M059J (cell line): ENCODE measurements at places on chromosomes 7 and 10. TPM values are rescaled to one million over a fixed set of nuclear protein-coding genes. Genes with fewer than 3 reads are reported as not detected.

OR2A7 gene
- 0.07 and 0.98 TPM in 2 replicates for total RNA-seq

GRID2IP gene
- total RNA-seq: 0.02 TPM in 1 of 2 replicates, not detected in the other

FEZF1 gene
- not detected in 2 replicates for total RNA-seq

MYL10 gene
- not detected in 2 replicates for total RNA-seq

CYP2E1 gene
- 0.42 TPM in 1 of 2 replicates, not detected in the other for total RNA-seq

NXPH1 gene
- total RNA-seq: not detected in 2 replicates

ACTR3C gene
- 0.07 TPM in 1 of 2 replicates, not detected in the other for total RNA-seq

PNLIPRP2 gene
- total RNA-seq: not detected in 2 replicates

MSS51 gene
- total RNA-seq: 0.10 TPM in 1 of 2 replicates, not detected in the other

FAM107B gene
- total RNA-seq: 15.0 and 18.4 TPM in 2 replicates

ADAM12 gene
- 43.4 and 76.1 TPM in 2 replicates for total RNA-seq

ZCCHC24 gene
- 9.8 and 18.2 TPM in 2 replicates for total RNA-seq

LRRTM3 gene
- not detected in 2 replicates for total RNA-seq

CLDN4 gene
- 0.62 and 1.1 TPM in 2 replicates for total RNA-seq

HOXA3 gene
- 0.86 and 8.6 TPM in 2 replicates for total RNA-seq

ADGRA1 gene
- not detected in 2 replicates for total RNA-seq

FRMD4A gene
- 4.0 and 10.8 TPM in 2 replicates for total RNA-seq

SHH gene
- not detected in 2 replicates for total RNA-seq

GAD2 gene
- not detected in 2 replicates for total RNA-seq

CYP26A1 gene
- not detected in 2 replicates for total RNA-seq

DMBT1 gene
- 0.52 and 0.84 TPM in 2 replicates for total RNA-seq

TBX20 gene
- 2.1 and 4.3 TPM in 2 replicates for total RNA-seq

PRSS1 gene
- not detected in 2 replicates for total RNA-seq

C7orf57 gene
- 0.25 and 0.62 TPM in 2 replicates for total RNA-seq

ELMO1 gene
- total RNA-seq: 21.7 and 36.3 TPM in 2 replicates

CTAGE4 gene
- 2.7 TPM in 1 of 2 replicates, not detected in the other for total RNA-seq

LIPK gene
- not detected in 2 replicates for total RNA-seq

CYP2W1 gene
- not detected in 2 replicates for total RNA-seq

CFAP70 gene
- total RNA-seq: not detected in 2 replicates

P4HA1 gene
- 165 and 206 TPM in 2 replicates for total RNA-seq

RAB19 gene
- not detected in 2 replicates for total RNA-seq

CPEB3 gene
- total RNA-seq: 0.86 and 1.2 TPM in 2 replicates

CPXM2 gene
- not detected in 2 replicates for total RNA-seq

PDK4 gene
- total RNA-seq: 0.30 and 1.1 TPM in 2 replicates

ADAM8 gene
- 0.02 and 1.3 TPM in 2 replicates for total RNA-seq
